ENCODE measurements at places on chromosomes 13 and 19.

DNA sequence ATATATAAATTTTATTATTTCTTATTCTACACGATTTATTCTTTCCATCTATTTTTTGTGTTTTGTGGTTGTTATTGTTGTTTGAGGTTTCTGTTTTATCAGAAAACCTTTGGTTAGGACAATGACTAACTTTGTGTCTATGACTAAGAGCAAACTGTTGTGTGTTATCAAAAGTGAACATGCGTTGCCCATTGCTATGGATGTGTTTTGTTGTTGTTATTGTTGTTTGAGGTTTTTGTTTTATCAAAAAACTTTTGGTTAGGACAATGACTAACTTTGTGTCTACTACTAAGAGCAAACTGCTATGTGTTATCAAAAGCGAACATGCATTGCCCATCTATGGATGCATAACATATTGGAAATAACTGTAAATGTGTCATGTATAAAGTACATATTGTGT lies 692.3 kb downstream of the SLITRK1 start:
- no peak for DNase-seq

GRCh38 chr13:50257646-50258045 lies 242.4 kb downstream of the KCNRG start:
- no peak for DNase-seq

GRCh38 chr19:41114132-41114531 lies at the start of gene CYP2F1:
CYP2F1 (plus strand) TSS chr19:41114432; CDS start chr19:41116189, 1,757 bp downstream.
- DNase-seq, result no peak

DNA sequence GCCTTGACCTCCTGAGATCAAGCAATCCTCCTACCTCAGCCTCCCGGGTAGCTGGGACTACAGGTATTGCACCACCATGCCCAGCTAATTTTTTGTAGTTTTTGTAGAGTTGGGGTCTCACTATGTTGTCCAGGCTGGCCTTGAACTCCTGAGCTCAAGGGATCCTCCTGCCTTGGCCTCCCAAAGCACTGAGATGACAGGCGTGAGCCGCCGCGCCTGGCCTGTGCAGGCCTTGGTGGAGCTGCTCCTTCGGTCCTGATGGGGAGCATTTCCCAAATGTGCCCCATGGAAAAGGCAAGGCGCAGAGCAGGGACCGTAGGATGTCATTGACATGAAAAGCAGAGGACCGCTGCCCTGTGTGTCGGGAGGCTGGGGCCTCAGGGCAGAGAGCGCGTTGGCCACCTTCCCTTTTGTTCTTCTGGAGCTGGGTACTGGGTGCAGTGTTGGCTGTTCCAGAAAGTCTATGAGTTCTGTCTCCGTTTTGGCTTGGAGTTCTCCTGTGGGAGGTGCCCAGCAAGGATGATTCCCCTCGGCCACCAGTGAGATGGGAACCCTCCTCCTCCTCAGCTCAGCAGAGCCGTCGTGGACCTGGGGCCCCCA lies 128.5 kb downstream of the KDM4B start:
- DNase-seq, result no peak

- DNase-seq, result no peak
Observed at GRCh38 chr13:112259511-112259910, 116.6 kb upstream of the SPACA7 start.

DNA sequence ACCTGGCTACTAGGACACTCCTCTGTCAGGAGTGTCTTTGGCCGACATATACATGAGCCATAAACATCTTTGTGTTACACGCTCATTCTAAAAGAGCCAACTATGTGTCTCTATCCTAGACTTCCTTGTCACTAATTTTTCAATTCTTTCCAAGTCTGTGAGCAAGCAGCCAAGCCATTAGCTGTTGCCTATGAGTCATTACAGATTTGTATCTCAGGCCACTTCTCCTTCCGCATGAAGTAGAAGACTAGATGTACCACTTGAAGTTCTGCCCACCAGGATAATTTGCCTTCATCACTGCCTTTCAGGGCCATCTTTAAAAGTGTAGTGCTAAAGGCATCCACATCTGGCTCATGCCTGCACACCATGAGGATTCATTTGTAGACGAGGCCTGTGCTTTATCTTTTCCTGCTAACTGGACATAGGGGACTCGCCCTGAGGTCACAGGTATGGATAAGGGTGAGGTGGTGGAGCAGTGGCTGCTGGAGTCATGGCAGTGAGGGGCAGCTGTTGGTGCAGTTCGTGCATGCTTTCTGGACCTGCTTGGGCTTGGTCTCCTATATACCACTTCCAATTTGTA lies 126.1 kb upstream of the KL start:
- no peak for DNase-seq

DNA sequence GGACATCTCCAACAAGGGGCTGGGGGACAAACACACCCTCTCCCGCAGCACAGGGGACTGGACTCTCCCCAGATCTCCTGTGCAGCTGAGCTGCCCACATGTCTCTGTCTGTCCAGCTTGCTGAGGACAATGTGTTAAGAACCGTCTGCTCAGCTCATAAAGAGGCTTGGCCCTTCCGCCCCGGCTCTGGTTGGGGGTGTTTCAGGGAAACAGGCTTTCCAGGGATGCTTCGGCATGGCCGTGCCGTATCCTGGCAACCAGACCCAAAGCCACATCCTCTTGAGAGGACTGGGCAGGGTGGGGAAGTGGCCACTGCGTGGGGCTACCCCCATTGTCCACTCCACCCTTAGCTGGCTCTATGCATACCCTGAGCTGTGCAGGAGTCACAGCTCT lies 41.1 kb upstream of the CHST8 start:
- DNase-seq, result no peak

GRCh38 chr19:18817574-18817973 lies 14.2 kb upstream of the UPF1 start:
- DNase-seq, result no peak

DNA sequence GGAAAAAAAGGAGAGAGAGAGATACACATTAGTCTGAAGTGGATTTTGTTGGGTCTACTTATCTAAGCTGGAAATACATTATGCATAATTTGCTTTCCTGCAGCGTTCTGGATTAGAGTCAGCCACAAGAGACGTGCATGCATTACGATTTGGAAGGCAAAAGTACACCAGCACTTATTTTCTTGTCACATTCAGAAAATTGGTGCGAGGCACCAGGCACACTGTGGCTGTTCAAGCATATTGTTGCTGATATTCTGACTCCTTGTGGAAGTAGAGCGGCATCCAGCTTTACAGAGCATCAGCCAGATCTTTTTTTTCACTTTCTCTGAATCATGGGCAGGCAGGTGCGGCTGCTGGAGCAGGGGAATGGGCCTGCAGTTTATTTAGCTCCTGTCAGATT lies 905.6 kb upstream of the SPRY2 start:
- DNase-seq, result no peak

- DNase-seq, result no peak
Observed at GRCh38 chr13:86986448-86986847, 684.7 kb upstream of the SLITRK5 start.

GRCh38 chr13:39536906-39537305 lies 66.1 kb downstream of the LHFPL6 start:
- no peak for DNase-seq

- DNase-seq, result peak; percentile 82
Observed at GRCh38 chr19:16141043-16141442, 2.4 kb upstream of the HSH2D start.

DNA sequence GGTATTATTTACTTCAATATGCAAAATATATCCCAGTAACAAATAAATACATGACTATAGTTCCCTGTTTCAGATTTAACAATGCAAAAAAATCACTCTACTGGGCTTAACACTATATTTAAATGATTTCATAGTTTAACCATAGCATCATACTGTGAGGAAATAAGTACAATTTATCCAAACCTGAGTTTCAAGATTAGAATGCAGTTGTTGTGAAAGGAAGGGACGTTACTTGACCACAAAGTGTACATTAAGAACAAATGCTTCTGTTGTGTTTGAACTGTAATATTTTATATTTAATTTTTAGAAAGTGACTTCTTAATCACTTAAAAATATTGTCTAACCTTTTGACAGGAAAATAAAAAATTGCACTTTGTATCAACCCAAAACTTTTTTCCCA lies 1747.9 kb upstream of the SPRY2 start:
- no peak for DNase-seq

DNA sequence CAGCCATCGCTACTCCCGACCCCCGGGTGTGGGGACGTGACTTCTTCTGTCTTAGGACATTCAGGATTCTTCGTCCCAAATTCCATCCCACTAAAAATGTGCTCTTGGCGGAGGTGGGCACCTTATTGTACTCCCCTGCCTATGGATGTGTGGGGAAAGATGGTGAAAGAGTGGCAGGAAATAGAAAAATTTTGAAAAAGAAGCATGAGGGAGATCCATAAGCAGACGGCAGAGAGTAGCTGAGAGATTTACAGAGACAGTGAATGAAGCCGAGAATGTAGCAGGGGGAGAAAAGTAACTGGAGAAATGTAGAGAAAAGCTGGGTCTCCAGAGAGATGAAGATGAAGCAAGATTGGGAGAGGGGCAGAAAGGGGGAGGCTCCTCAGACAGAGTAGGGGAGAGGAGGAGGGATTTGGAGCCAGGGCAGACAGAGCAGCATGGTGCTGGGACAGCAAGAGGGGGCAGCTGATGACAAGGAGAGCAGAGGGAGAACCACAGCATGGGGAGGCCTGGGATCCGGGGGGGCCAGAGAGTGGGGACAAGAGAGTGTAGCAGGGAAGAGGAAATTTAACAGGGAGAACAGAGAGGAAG lies 843 bp downstream of the ZNF610 start:
- DNase-seq, result no peak

DNA sequence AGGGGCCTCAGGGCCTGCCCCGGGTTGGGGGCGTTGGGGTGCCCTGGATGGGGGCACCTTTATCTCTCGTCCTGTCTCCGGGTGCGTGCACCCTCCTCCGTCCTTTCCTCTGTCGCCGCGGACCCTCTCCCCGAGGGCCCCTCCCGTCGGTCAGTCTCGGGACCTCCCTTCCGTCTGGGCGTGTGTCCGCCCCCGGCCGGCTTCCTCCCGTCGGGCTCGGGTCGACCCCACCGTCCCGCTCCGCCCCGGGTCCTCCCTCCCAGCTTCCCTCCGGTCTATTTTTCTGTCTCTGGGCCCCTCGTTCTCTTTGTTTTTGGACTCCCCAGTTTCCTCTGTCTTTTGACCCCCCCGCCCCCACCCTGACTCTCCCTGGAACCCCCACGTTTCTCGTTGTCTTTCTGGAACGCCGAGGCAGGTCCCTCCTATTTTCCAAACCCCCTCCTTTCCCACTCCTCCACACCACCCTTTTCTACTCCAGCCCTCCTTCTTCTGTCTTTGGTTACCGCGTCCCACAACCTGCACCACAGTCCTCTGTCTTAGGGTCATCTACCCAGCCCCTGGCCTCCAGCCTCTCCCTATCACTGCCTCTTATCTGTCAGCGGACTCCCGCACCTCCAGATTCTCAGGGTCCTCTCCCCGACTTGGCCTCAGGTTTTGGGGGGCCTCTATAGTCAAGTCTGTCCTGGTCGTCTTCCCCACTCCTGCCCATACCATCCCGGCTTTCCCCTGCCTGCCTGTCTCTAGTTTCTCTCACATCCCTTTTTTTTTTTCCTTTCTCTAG lies 757 bp downstream of the EGLN2 start:
- no peak for DNase-seq

Data from CMK (cell line).